ENCODE measurements at places on chromosomes 4 and X.

DNA sequence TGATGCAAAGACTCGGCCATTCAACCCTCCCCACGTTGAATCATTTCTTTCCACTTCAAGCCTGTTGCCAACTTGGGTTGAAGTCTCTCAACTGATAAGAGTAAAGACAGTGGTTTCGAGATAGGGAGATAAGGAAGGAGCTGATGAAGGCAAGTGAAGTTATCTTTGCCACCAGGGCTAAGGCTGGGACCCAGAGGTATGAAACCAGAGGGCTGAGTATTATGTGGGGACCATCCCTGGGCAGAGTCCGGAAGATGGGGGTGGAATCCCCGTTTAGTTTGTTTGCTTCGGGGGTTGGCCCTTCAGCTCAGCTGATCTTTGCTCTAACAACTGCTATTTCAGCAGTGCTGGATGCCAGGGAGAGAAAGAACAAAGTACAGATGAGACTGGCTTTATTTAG, 2.3 kb upstream of the XPNPEP2 start:
- no peak for DNase-seq

DNA sequence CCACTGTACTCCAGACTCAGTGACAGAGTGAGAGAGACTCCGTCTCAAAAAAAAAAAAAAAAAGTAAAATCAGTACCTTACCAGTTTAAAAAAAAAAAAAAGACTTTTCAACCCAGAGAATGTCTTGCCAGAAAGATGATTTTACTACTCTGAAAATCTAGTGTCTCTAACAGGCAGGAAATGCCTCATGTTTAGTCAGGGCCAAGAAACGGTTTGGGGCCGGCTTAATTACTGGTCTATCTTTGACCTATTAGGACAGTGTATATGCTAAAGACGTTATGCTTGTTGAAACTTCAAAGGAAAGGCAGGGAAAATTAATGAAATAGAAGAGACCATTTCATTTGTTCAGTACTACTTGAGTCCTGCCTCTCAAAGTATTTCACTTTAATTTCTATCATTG, 9.9 kb downstream of the BEND4 start:
- DNase-seq = no peak

- DNase-seq = no peak
Observed at GRCh38 chrX:11591723-11592346, 73.9 kb downstream of the ARHGAP6 start.

DNA sequence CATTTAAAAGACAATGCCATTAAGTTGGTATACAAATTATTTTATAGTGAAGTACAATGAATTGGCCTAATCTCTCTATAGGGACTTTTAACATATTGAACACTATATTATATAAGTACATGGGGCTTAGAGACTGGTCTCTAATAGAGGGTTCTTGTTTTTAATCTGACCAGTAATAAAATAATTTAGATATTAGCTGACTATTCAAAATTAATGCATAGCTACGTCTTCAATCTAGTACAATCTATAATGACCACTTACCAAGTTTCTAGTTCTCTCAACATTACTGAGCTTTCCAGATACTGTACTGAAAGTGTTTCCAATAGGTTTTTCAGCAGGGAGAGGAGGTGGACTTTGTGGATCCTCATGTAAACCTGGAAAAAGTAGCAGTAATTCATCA, 59.6 kb downstream of the RPS3A start:
- DNase-seq = no peak

- DNase-seq = no peak
Observed at GRCh38 chrX:28969126-28969525, 381.9 kb downstream of the IL1RAPL1 start.

All from NCI-H1092 treated with DMSO at 0.1 percent for 48 hours (cell line).